ENCODE measurements at places on chromosomes 5 and 9.
A peak's percentile ranks its signal among the peaks of the same experiment; 100 is the strongest.

DNA sequence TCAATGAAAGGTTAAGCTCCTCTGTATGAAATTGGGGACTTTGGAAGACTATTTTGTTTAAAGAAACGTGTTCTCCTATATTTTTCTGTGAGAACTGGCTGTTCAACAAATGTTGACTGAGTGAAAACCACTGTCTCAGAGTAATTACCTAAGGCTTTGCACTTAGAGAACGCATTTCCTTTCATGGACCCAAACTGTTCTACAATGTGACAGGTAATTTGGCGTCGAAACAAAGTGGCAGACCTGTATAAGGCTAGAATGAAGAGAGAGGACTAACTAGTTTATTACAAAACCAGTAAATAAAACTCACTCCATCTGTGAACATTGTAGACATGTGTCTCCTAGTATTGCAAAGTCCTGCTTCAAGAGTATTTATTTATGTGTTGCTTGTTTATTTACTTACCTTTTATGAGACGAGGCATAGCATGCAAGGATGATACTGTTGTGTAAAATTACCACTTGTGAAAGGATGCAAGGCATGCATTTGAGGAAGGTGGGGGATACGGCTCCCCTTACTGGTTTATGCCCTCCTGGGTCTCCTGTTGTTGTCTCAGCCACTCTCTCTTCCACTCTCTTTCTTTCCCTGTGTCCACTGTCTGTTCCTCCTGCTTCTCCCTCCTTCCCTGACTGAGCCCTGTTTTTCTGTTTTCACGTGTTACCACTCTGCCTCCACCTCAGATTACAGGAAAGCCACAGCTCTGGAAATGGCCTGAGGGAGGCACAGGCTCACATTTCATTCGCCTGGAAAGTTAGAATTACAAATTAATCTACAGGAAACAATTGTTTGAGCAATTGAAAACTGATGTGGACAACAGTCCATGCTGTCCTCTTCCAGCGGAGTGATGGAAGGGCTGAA, 444.0 kb upstream of the ZNF608 start:
- DNase-seq, result no peak

DNA sequence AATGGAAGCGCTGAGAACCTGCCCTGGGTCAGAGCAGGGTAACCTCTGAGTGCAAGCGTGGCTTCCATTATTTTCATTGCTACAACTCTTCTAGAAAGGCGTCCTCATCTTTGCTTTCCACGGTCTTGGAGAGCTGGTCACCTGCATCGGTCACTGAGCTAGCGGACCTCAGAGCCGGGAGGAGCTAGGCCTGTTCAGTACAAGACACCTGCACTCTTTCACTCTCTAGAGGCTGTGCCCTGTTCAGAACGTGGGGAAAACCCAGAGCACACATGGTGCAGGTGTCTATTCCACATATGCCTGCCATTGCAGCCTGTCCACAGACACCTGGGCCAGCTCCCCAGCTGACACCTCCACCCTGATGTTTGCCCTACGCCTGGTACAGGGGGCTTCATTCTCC, 147.8 kb upstream of the IRX2 start:
- peak; percentile 50 for DNase-seq

DNA sequence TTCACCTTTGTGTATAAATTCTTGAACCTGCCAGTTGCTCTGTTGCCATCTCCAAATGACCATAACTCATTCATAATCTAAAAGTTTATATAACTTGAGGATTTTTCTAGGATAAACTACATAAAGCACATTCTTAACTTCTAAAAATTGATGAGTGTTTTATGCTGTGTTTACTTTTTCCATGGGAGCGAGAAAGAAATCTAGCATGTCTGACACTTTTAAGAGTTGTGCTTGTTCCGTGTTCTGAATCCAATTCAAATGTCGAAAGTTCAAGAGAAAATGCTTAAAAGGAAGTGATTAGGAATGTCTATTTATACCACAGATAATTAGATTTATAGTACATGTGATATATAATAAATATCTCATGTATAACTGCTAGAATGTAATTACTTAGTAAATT, 154.4 kb downstream of the DEPDC1B start:
- no peak for DNase-seq

- no peak for DNase-seq
These were observed 71.4 kb upstream of the CDK20 start for GRCh38 chr9:88045686-88046085.

DNA sequence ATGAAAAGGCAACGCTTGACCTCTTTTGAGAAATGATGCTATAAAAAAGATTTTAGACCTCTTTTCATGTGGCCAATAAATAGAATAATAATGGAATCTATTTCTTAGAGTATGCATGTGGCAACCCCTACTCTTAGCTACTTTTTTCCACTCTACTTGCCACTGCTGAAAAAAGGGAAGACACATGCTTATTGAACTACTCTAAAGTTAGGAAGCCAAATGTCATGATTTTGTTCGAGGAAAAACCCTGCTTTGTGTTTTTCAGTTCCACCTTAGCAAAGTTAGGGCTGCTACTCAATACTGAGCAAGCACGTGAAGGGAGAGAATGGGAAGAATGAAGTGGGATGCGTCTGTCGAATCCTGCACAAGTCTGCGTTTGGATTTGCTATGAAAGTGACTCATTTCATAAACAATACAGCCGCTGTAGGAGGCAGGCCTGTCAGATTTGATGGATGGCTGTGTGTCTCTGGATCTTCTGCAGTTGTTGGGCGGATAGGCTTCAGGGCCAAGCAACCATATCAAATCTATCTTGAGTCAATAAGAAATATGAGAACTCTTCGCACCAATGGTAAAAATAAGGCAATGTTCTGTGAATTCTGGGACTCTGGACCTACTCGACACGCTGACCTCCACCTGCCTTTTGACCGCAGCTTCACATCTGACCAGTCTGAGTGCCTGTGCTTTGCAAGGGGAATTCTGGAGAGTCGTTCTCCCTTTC, 333.6 kb downstream of the PIK3R1 start:
- no peak for DNase-seq

GRCh38 chr9:121289772-121290370, 21.9 kb downstream of the GSN start:
- peak; percentile 60 for DNase-seq

Measured in suprapubic skin (tissue), 4 donors.